Activated T-helper 1 cell treated with anti-CD3 and anti-CD28 coated beads, Interleukin-12 subunit alpha, Interleukin-12 subunit beta, Interleukin-2, Interleukin-4 antibody, amounts not matched to agents 30 ng/mL and 10 ng/mL and 1 ng/mL, durations not matched to agents 14 hours and 24 hours and 36 hours (primary cell): ENCODE measurements at places on chromosomes 7 and 10.

DNA sequence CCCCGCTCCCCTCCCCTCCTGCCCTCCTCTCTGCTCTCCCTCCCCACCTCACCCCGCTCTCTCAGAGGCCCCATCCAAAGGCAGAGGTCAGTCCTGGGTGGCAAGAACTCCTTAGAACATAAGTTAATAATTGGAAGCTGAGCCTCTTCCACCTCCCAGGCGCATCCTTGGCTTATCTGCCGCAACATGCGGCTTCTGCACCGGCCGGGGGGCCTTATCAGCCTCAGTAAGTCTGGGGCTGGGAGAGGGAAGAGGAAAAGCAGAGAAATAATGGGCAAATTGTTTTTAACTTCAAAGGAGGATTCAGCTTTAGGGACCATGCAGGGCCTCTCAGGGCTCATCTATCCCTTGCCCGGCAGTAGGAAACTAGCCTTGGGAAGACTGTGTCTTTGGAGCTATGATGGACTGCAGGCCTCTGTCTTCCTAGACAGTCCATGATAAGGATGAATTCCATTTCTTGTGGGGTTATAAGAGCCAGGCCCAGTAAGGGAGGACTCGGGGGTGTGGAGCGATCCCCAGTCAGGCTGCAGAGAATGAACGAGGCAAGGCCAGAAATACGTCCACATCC lies 411.6 kb downstream of the PLXNA4 start:
- peaks cover 3% of the 10 kb centered on the region for H3K27me3 ChIP-seq
- H3K4me1 ChIP-seq: no peaks in the 10 kb centered on the region
- H3K27ac ChIP-seq: no peak overlapping the region
- H3K4me3 ChIP-seq: no peak overlapping the region
- DNase-seq: no peak

DNA sequence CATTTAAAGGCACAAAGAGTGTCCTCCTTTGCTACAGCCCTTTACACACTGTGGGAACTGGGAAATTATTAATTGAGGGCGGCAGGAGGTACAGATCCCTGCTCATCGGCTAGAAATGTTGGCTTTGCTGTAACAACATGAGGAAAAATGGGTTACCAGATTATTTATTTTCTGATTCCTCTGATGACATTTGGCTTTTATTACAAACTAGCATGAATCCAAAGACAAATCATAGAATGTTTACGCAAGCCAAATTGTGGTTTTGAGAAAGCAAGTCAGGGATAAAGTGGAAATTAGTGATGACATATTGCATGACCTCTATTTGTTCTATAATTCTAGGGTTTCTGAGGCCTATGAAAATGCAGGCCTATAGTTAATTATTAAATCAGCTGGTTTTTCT lies 126.1 kb upstream of the TMEM196 start:
- no peaks in the 10 kb centered on the region for H3K36me3 ChIP-seq
- no peak for DNase-seq
- H3K4me3 ChIP-seq: no peak overlapping the region
- no peak overlapping the region for H3K27ac ChIP-seq

- H3K27ac ChIP-seq: no peak overlapping the region
- H3K27me3 ChIP-seq: peaks cover 2% of the 10 kb centered on the region
- H3K36me3 ChIP-seq: peaks cover 2% of the 10 kb centered on the region
- H3K4me3 ChIP-seq: no peak overlapping the region
Measured at GRCh38 chr10:112799726-112800510, 150.1 kb upstream of the TCF7L2 start.

GRCh38 chr10:11397980-11398580 lies 213.4 kb downstream of the USP6NL start:
- peaks cover 2% of the 10 kb centered on the region for H3K36me3 ChIP-seq
- DNase-seq: no peak
- no peak overlapping the region for H3K4me3 ChIP-seq
- H3K27ac ChIP-seq: no peak overlapping the region

GRCh38 chr7:713139-713457 lies 13.4 kb upstream of the DNAAF5 start:
- no peak for DNase-seq
- H3K4me3 ChIP-seq: peak overlapping the region; percentile 60
- no peak overlapping the region for H3K27ac ChIP-seq

DNA sequence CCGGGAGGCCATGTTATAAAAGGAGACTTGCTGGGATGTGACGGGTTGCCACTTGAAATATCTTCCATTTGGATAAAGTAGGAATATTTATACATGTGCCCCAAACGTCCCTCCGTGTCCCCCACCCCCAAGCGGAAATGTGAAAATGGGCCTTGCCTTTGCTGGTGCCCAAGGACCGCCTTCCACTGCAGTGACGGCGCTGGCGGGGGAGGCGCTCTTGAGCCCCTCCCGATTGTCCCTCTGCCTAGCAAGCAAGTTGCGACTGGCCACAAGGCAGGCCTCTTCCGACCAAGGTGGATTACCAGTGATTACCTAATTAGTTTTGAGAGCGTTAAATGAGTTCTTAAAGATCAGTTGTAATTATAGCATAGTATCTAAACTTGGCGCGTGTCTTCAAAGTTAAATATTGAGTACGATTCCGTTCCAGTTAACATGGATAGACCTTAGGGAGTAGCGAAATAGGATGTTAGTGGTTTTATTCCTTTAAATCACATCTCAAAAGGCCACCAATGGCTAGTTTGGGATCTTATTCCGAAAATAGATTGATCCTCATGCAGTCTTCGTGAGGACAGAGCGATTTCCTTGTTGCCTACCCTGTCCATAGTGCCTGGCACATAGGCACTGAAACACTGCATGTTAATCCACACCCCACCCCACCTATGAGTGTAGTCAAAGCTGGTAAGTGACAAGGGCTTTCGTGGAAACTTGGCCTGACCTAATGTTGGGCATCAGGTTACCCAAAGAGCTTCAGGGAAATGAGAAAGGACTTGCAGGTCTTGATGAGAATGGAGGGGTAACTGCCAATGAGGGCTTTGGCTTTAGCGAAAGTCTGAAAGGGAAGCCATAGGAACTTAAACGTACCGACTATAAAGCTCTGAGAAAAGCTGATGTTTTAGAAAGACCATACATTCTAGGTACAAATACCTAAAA lies 1.1 kb downstream of the PPIA start:
- H3K4me1 ChIP-seq: peaks cover 34% of the 10 kb centered on the region
- no peaks in the 10 kb centered on the region for H3K27me3 ChIP-seq
- peak; percentile 81 for DNase-seq
- peak overlapping the region; percentile 94 for H3K27ac ChIP-seq

GRCh38 chr10:95263864-95264226 lies 27.0 kb downstream of the PDLIM1 start:
- peaks cover 4% of the 10 kb centered on the region for H3K36me3 ChIP-seq
- peaks cover 3% of the 10 kb centered on the region for H3K27me3 ChIP-seq
- H3K4me1 ChIP-seq: no peaks in the 10 kb centered on the region
- H3K4me3 ChIP-seq: no peak overlapping the region
- no peak overlapping the region for H3K27ac ChIP-seq

GRCh38 chr10:114893251-114893650 lies 44.7 kb upstream of the TRUB1 start:
- no peak overlapping the region for H3K27ac ChIP-seq
- no peak overlapping the region for H3K4me3 ChIP-seq
- H3K27me3 ChIP-seq: peaks cover 11% of the 10 kb centered on the region
- H3K4me1 ChIP-seq: no peaks in the 10 kb centered on the region
- no peaks in the 10 kb centered on the region for H3K36me3 ChIP-seq
- DNase-seq: no peak

- no peaks in the 10 kb centered on the region for H3K36me3 ChIP-seq
- H3K4me3 ChIP-seq: no peak overlapping the region
- no peak for DNase-seq
- H3K4me1 ChIP-seq: no peaks in the 10 kb centered on the region
Measured at GRCh38 chr10:2981361-2981801, 86.0 kb upstream of the PFKP start.

DNA sequence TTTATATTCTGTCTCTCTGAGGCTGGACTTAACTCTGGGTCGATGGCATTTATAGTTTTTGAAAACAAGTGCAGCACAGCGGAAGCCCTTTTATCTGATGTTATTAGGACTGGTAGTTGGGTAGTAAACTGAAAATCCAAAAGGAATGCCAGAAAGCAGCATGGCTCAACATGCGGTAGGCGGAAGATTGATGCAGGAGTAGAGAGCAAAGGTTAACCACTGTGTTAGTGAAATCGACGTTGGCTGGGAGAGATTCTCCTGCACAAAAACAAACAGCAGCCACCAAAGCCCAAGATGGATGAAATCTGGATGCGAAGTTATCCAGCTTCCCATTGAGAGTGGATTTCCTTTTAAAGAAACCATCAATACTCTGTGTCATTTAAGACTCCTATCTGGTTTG lies 54.5 kb upstream of the EMX2 start:
- H3K27ac ChIP-seq: no peak overlapping the region
- no peak for DNase-seq
- H3K4me3 ChIP-seq: no peak overlapping the region
- no peaks in the 10 kb centered on the region for H3K4me1 ChIP-seq
- no peaks in the 10 kb centered on the region for H3K36me3 ChIP-seq

DNA sequence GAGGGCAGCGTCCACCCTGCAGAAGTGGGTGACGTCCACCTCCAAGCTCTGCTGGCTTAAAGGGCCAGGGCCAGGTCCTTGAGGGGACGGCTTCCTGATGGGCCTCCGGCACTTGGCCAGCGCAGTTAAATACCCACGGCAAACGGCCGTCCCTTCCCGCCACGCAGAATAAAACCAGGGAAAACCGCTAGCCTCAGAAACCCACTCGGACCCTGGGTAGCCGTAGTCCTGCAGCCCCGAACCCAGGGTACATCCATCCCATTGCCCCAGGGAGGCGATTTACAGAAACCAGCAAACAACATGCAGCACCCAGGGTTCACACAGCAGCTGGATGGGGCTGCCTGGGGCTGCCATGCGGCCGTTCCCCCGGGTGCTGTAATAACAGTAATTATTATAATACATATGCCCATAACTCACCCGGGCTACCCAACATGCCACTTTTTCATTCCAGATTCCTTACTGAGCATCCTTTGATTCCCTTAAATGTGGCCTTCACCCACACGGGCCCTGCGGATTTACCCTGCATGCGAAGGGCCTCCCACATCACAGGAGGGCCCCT lies 81.5 kb upstream of the PDGFA start:
- peak overlapping the region; percentile 86 for H3K27ac ChIP-seq
- H3K4me3 ChIP-seq: peak overlapping the region; percentile 59
- H3K4me1 ChIP-seq: peaks cover 43% of the 10 kb centered on the region
- H3K27me3 ChIP-seq: no peaks in the 10 kb centered on the region

GRCh38 chr10:13728898-13729535 lies 142.3 kb downstream of the PRPF18 start:
- H3K36me3 ChIP-seq: no peaks in the 10 kb centered on the region
- peaks cover 2% of the 10 kb centered on the region for H3K27me3 ChIP-seq
- DNase-seq: no peak
- H3K27ac ChIP-seq: no peak overlapping the region
- H3K4me1 ChIP-seq: no peaks in the 10 kb centered on the region
- H3K4me3 ChIP-seq: no peak overlapping the region

GRCh38 chr10:92756201-92757065 lies 66.7 kb downstream of the HHEX start:
- H3K4me1 ChIP-seq: peaks cover 9% of the 10 kb centered on the region
- DNase-seq: no peak
- no peak overlapping the region for H3K4me3 ChIP-seq
- H3K27ac ChIP-seq: peak overlapping the region; percentile 34

GRCh38 chr7:13742811-13743210 lies 246.7 kb downstream of the ETV1 start:
- H3K27ac ChIP-seq: no peak overlapping the region
- no peaks in the 10 kb centered on the region for H3K27me3 ChIP-seq
- H3K4me1 ChIP-seq: no peaks in the 10 kb centered on the region
- no peak overlapping the region for H3K4me3 ChIP-seq
- no peak for DNase-seq
- no peaks in the 10 kb centered on the region for H3K36me3 ChIP-seq

DNA sequence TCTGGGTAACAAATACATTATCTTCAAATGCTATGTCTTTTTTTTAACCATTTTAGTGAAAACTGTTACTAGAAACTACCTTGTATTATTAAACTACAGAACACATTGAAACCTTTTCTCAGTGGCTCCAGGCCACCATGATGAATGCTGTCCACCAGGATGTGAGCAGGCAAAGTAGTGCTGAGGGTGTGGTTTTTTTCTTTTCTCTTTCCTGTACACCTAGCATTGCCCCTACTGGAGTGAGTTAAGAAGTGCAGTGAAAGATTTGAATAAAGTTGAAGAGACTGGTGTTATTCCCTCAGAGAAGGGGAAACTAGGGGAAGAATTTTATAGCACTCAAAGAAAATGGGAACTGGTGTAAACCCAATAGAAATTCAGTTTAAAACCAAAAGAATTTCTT lies 120.0 kb upstream of the SAMD8 start:
- no peak overlapping the region for H3K27ac ChIP-seq
- peaks cover 42% of the 10 kb centered on the region for H3K4me1 ChIP-seq
- no peak for DNase-seq
- no peak overlapping the region for H3K4me3 ChIP-seq
- no peaks in the 10 kb centered on the region for H3K27me3 ChIP-seq

DNA sequence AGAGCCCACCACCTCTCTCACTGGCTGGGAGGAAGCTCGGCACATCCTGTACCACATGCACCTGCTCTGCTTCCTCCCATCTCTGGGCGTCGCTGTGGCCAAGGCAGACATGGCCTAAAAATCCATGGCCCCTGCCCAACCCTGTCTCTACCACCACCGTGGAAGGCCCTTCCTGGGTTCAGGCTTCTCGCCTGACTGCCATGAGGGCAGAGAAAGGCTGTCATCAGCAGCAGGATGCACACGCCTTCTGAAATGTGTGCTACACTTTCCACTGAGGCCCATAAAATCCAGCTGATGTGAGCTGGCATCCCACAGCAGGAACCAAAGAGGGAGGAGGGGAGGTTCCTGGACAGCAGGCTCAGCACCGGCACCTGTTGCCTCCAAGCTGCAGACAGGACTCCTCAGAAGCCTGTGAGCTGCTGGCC lies 93.4 kb downstream of the PTPRN2 start:
- no peak overlapping the region for H3K4me3 ChIP-seq
- no peaks in the 10 kb centered on the region for H3K27me3 ChIP-seq
- H3K36me3 ChIP-seq: no peaks in the 10 kb centered on the region
- H3K4me1 ChIP-seq: no peaks in the 10 kb centered on the region
- no peak for DNase-seq

DNA sequence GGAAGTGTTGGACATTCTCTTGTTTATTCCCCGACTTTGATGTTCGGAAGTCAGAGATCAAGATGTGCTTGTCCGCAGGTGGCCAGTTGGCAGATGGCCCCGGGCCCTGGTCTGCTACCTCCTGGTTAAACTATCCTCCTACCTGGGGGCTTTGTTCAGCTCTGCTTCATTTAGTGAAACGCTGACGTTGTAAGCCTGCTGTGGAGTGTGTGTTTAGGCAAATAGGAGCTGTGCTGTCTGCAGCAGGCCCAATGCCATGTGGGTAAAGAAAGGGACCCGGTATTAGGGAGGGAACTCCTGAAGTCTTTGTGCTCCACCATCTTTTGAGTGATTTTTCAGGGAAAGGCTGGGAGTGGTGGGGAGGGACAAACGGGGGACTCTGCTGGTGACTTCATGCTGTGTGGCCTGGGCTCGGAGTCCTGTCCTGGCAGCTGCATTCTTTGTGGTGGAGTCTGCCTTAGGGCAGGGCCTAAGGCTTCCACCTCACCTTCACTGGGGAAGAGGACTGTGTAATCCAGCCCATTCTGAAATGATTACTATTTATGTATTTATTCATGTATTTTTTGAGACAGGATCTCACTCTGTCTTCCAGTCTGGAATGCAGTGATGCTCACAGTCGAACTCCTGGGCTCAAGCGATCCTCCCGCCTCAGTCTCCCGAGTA lies 171.1 kb upstream of the KLF6 start:
- H3K27me3 ChIP-seq: no peaks in the 10 kb centered on the region
- no peak overlapping the region for H3K27ac ChIP-seq
- peaks cover 19% of the 10 kb centered on the region for H3K4me1 ChIP-seq
- no peak for DNase-seq
- no peaks in the 10 kb centered on the region for H3K36me3 ChIP-seq
- H3K4me3 ChIP-seq: no peak overlapping the region

GRCh38 chr7:76165973-76166403 lies 35.7 kb upstream of the SRRM3 start:
- H3K27ac ChIP-seq: peak overlapping the region; percentile 85
- peaks cover 2% of the 10 kb centered on the region for H3K27me3 ChIP-seq
- no peaks in the 10 kb centered on the region for H3K36me3 ChIP-seq
- no peak for DNase-seq
- peaks cover 10% of the 10 kb centered on the region for H3K4me1 ChIP-seq
